ENCODE measurements at places on chromosomes 3 and 15.

GRCh38 chr15:45943240-45943639, 308.4 kb downstream of the SQOR start:
- DNase-seq: no peak

DNA sequence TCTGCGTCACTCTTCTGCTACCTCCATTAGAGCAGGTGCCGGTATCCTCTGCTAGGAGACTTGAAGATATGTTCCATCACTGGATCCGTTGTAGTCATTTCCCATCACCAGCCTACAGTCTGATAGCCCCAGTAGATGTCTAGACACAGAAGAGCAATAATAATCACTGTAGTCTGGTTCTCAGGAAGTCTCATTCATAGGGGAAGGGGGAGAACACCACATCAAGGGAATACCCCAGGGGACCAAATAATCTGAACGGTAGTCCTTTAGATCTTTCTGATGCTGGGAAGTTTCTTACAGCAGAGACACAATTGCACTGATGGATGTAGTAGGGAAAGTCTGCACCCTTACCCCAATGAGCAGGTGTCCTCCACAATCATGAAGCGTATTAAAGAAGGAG, 595.0 kb downstream of the EPHA3 start:
- no peak for DNase-seq

GRCh38 chr3:171373711-171374110, 86.5 kb downstream of the TNIK start:
- no peak for DNase-seq

DNA sequence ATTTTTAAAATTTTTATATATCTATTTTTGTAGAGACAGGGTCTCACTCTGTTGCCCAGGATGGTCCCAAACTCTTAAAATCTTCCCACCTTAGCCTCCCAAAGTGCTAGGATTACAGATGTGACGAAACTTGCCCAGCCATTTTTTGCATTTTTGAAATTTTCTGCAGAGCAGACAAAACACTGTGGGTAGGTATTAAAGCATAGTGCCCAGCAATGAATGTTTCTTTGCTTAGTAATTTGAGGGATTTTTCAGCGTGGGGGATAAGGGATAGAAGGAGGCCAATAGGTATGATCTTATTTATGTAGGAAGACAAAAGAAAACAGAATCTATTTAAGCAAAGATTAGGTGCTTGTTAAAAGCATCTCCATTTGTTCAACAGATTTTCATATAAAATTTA, 446.8 kb upstream of the DPH6 start:
- DNase-seq: no peak

DNA sequence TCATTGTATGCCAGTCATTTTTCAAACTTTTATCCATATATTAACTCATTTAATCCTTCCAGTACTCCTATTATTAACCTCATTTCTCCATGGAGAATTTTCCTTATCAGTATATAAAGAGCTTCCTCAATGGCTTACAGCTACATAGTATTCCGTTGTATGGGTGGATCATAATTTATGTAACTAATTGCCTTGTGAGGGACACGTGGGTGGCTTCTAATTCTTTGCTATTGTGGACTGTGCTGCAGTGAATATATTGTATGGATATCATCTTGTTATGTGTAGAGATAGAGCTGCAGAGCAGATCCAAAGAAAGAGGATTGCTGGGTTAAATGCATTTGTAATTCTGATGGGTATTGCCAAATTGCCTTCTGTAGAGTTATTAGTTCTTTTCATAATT, 25.2 kb downstream of the PML start:
- DNase-seq: no peak

DNA sequence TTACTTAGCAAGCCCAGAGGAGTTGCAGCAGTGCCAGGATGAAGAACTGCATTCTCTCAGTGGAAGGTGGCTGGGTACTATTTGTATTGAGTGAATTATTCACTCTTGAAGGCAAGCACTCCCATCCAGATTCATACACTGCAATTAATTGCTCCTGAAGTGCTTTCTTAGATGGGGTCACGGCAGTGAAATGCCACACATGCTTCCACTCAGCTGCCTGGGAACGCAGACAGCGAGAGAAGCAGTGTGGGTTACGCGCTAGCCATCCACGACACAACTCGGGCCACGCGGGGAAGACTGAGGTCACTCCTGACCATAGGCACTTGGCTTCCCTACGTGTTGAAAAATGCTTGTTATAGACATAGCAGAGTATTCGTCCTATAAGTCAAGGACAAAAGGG, 30.8 kb upstream of the LMCD1 start:
- DNase-seq: no peak

DNA sequence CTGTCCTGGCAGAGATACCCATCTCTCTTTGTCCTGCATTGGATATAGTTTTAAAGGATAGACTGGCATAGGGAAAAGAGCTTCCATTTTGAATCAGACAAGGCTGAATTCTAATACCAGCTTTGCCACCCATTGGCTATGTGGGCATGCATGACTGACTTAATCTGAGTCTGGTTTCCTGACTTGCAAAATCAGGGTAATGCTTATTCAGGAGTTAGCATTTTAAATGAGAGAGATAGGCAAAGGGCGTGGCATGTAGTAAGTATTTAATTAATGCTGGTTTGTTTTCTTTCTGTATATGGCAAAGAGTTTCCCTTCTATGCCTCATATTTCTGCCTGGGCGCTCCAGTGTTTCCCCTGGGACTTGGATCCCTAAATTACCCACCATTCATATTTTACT, 492.9 kb downstream of the IGSF11 start:
- DNase-seq: no peak

DNA sequence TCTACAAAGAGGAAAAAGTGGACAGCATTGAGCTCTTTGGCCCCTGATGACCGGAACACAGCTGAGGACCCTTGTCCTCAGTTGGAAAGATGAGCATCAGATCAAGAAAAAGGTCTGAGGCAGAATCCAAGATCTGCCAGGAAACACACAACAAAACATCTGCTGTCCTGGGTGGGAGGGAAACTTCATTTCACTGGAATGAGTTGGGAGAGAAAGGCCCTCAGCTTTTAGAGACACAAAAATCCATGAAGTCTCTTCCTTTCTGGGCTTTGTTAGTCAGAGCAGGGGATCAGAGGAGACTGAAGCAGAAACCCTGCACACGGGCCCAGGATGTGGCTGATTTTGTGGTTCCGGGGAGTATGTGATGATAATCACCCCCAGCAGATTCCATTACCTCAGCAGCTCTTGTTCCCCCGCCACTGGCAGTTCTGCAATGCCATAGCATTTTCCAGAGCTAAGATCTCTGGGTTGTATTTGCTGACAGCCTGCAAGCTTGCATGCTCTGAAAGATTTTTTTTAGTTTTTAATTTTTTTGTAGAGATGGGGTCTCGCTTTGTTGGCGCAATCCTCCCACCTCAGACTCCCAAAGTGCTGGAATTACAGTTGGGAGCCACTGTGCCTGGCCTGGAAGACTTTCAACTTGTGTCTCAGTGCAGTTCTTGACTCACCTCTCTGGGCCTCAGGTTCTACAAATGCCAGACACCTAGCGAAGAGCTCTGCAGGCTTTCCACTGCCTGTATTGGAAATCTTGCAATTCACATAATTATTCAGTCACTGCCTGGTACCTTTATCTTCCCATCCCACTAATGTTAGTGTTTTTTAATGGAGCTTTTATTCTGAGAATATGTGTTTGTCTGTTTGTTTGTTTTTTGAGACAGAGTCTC, 5.8 kb upstream of the TATDN2 start:
- DNase-seq: no peak

DNA sequence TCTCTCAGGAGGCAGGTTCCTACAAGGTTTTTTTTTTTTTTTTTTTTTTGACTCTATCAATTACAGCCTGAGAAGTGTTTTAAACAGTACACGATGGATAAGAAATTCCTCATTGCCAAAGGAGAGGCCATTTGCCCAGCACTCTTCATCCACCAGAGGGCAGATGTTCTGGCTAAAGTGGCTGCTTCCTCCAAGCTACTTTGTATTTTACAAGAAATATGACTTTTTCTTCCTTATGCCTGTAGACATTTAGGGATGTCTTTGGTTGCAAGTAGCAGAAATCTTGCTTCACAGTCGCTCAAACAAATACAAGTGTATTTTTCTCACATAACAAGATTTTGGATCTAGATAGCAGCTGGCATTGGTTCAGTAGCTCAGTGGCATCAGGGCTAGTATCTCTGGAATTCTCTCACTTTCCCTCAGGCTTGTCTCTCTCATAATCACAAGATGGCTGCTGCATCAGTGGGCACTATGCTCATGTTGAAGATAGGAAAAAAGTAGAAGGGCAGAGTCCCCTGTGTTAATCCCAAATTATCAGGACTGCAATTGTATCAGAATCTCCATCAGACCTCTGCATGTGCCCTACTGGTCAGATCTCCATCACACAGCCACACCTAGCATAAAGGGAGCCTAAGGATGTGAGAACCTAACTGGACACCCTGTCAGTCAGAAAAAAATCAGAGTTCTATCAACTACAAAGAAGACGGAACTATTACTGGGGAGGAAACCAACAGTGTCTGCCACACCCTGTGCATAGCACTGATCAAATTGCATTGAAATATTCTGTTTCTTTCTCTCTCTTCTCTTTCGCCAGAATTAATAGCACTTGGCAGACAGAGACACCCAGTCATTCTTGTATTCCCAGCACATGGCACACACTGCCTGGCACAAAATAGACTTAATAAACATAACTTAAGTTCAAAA, 138.9 kb upstream of the COL8A1 start:
- peak; percentile 66 for DNase-seq

DNA sequence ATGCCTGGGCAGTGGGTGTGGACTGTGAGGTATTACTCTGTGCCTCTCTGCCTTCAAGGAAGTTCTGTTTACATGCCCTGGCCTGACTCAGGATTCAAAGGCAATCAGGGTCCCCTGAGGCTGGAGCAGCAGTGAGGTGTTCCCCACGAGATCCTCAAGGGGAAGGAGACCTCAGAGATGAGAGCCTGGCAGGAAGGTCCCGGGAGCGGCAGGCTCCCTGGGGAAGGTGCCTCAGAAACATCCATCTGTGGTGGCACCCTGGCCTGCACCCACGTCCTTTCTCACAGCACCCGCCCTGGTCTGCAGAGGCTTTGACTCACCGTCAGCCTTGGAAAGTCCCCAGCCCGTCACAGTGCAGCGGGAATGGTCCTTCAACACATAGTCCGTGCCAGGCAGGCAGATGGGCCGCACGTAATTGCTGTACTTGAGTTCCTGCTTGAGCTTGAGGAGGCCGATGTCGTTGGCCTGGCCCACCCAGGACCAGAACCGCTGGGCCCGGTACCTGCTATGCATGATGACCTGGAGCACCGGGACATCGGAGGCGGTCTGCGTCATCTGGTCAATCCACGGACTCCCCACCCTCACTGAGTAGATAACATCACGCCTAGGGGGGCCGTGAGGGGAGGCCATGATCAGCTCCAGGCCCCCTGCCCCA, 3.6 kb downstream of the PRSS50 start:
- no peak for DNase-seq

DNA sequence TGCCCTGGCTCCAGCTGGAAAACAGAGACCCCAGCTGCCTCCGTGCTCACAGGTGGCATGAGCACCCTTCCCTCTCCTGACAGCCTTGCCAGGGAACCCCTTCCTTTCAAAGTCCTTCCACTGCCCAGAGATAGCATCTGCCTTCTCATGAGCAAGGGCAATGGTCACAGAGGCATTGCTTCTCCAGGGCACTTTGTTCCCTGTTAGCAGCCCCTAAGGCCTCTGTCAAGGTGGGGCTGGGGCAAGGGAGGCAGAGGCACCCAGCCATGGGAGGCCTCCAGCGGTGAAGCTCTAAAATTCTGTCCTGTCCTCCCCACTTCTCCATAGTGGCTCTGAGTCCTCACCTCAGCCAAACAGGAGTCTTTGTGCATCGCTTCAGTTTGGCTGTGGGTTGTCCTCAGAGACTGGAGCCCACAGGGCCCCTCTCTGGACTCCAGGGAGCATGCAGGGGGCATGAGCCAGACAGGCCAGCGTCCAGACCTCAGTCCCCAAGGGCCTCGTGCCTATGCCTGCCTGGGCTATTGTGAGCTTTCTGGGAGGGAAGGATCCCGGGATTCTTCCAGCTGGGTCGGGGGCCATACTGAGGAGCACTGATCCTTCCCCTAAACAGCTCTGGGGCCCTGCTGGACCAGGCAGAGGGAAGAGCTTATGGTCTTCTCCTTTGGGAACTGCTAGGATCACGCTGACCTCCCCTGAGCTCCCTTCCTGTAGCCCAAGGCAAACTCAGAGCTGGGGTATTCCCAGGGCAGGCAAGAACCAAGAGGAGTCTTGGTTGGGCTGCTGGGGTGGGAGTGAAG, 106.6 kb downstream of the DNAJB8 start:
- no peak for DNase-seq

GRCh38 chr15:93656041-93656440, 567.0 kb upstream of the RGMA start:
- DNase-seq: no peak

DNA sequence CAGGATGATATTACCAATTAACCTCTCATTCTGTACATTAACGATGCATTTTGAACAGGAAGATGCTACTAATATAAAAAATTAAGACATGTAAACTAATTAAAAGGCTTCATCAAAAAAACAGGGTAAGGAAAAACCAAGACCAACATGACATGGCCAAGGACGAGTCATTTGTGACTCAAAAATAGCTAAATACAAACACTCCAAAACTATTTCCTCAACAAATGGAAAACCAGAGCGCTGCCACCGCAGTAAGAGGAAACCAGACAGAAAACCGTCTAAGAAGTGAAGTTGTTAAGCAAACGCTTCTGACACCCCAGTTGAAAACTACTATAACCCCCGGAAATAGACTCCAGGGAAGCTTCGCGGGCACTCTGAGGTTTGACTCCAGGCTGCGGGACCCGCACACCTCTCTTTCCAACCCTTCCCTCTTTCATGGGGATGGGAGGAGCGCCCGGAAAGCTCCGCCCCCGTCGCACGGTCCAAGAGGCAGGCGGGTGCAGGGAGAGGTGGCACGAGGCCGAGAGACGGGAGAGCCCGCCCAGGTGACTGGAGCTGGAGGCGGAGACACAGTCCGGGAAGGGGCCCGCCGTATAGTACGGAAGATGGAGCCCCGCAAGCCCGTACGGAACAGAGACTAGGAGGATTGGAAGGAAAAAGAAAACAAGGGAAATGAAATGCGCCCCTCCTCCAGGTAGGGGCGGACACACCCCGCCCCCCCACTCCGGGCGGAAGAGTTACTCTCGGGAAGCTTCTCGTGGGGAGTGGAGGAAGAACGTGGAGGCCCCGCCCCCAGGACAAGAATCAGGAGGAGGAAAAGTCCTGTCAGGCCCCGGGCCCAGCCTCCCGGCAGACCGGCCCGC, 708 bp downstream of the DCAF1 start:
- DNase-seq: peak; percentile 87

- peak; percentile 43 for DNase-seq
Measured at GRCh38 chr3:75985432-75985831, 200.1 kb upstream of the ZNF717 start.

Measured in HCEC 1CT (cell line).